ENCODE measurements at places on chromosomes 4 and X.

DNA sequence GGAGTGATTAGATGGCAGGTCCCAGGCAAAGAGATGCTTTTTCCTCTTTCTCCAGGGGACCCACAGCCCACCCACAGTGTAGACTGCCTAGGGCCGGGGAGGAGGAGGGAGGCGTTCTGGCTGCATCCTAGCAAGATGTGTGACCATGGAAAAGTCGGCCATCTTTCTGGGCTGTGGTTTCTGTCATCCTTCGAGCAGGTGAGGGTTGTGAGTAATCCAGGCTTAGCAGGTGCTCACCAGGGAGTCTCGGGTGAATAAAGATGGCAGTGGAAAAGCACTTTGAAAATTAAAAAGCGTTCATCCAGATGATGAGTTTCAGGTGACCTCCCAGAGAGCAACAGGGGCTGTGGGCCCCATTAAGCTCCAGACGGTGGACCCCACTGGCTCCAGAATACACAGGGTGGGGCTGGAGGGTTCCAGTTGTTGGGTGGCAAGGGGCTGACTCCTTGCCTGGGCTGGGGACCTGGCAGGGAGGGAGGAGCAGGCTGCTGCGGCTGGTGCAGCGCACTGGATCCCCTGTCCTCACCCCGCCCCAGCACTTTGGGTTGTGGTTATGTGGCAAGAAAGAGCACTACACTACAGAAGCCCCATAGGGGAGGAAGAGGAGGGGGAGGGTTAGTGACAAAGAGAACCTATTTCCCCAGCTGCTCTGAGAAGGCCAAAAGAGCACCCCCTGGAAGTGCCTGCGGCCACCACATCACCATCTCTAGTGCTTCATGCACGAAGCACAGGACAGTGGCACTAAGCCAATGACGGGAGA, 23.7 kb downstream of the ELF4 start:
- no peak for DNase-seq

DNA sequence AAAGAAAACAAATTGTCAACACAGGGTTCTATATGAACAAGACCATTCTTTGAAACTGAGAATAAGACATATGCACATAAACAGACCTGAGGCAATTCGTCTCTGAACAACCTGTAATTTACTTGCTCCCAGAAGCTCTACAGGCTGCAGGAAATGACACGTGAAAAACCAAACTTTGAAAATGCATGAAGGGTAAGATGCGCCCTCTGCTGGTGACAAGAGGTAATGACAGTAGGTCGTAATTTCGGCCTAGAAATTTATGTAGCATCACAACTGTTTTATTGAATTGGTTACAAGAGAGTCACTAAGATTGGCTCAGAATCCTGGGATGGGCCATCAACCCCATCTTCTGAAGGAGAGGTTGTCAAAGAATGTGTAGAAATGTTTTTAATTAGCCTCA, 276.5 kb downstream of the PPP4R3C start:
- DNase-seq = no peak

DNA sequence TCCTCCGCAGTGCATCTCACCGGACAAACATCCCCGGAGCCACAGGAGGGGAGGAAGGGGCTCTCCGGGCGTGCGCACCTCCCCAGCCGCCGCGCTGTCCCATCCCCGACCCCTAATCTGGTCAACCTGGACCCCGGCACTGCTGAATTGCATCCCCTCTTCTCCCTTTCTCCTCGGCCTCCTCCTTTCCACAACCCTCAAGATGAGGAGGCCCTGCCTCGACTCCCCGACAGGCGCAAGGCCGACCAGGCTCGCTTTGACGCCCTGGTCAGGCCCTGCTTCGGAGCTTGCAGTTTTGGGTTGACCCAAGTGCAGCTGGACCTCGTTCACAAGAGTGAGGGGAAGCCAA, 2.3 kb downstream of the PDGFRA start:
- DNase-seq = no peak

- no peak for DNase-seq
Observed at GRCh38 chrX:120761810-120762209, 113.9 kb downstream of the CT47B1 start.

DNA sequence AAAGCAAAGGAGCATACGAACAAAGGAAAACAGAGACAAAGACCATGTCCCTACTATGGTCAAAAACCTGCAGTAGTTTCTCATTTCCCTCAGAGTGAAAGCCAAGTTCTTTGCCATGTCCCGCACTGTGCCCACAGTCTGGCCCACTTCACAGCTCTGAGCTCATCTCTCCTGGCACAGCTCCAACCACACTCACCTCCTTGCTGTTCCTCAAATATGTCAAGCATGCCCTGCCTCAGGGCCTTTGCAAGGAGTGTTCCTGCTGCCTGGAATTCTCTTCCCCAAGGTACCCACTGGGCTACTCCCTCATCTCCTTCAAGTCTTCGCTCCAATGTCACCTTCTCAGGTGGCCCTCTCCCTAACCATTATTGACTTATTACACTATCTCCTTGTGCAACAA, 72.1 kb downstream of the COX18 start:
- DNase-seq = no peak

DNA sequence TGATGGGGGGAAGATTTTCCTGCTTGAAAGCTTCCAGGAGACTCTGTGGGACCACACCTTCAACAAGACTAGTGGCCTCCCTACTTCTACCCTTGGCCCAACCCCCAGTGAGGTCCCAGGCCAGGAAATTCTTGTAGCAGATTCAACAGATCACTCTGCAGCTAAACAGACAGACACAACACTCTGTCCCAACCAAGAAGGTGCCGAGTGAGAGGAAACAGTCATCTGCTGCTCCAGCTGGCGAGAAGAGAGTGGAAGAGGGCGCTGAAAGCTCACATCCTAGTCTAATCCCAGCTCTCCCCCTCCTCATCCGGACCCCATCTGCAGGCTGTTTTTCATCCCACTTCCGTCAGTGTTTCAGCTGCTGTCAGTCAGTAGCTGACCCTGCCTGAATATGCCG, 63.4 kb downstream of the CHRDL1 start:
- DNase-seq = no peak

DNA sequence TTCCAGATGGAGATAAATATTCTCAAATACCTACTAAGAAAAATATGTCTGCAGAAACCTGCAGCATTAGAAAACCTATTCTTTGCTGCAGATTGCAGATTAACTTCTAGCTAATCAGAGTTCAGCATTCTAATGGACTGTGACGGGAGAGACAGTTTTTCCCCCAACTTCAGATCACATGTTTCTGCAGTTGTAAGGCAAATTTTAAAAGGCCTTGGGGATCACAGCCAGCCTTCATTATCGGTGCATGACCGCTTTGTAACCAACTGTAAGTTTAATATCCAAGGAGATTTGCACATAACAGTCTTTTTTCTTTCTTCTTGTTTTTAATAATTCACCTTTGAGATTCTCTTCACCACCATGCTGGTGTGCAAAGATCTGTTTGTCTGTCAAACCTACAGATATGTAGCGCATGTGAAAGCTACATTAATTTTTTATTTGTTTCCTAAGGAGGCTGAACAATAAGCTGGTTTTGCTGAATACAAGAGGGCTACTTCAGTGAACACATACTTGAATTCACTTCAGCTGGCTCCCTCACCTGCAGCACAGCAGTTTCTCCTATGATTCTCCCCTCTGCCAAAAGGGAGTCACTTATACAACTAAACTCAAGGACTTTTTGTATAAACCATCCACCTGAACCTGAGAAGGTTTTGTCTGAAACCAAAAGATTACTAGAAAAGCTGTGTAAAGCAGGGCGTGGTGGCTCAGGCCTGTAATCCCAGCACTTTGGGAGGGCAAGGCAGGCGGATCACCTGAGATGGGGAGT, 488.5 kb downstream of the RPA4 start:
- no peak for DNase-seq
